ENCODE measurements at places on chromosomes 4 and X.

DNA sequence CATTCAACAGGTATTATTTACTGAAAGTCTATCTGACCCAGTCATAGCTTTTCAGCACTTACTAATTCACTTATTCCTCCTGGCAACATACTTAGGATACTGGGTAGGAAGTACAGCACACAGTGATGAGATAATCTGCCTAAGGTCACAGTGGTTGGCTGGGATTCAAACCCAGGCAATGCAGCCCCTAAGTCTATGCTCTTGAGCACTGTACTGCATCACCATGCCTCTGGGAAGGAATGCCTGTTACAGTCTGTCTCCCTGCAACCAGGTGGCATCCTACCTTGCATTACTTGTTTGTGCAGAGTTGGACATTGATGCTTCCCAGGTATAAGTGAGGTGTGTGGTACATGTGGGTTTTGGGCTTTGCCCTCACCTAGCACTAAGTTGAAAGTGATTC is 21.5 kb upstream of the LRAT start:
- DNase-seq = no peak

- DNase-seq = no peak
Measured at GRCh38 chr4:8817813-8818062, 53.9 kb downstream of the HMX1 start.

DNA sequence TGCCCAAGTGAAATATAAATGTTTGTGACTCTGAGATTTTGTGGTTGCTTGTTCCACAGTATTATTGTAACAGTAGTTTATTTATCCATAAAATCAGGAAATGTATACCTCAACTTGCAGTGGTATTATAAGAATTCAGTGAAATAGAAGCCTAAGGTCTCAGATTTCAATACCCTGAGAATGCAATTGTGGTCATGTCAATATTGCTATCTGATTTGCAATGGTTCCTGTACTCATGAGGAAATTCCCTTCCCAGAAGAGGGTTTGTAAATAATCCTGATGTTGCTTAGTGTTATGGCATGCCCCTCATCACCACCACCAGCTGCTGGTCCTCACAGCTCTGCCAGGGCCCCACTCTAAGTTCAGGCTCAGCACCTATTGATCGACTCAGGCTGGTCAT is 67.8 kb downstream of the SLC34A2 start:
- DNase-seq = no peak

- no peak for DNase-seq
Measured at GRCh38 chrX:4240541-4241194, 527.2 kb upstream of the PRKX start.

All from SHP77 treated with DMSO at 0.1 percent for 48 hours (cell line).